ENCODE measurements at places on chromosomes 16 and 17.

DNA sequence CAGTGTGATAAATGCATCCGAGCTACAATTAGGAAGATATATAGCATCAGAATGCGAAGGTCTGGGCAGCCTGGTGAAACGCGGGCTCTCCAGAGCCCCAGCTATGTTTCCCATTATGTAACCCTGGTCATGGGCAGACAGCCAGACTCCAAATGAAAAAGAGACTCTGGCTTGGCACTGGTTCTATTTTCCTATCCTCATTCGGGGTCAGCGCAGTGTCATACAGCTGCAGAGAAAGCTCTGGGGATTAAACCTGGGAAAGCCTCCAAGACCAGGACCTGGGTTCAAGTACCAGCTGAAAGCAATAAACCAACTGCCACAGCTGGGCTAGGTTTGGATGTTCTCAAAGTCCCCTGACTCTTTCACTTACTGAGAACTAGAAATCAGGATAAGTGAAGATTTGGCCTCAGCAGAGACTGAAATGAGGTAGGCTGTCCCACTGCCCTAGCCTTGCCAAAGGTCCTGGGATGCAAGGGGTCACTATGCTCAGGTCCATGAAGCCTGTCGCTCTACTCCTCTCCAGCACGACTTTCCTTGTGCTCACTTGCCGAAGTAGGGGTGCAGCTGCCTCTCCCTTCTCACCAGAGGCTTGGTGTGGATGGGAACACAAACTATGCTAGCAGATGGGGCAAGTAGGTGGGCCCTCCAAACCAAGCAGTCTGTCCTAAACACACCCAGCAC lies 123.8 kb downstream of the SMG6 start:
- DNase-seq = no peak

DNA sequence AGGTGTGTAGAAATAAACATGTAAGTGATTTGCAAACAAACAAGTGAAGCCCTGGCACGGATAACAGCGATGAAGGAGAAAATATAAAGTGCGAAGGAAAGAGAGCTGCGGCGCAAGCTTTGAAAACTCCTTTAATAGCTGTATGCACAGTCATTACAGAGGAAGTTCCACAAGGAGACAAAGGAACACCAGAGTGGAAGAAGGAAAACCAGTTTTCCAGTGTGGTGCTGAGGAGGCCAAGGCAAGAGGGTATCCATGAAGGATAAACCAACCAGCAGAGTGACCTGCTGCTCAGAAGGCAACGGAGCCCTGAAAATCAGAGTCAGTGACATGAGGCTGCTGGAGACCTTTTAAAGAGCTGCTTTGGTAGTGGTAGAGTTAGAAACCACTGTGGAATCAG lies 24.4 kb downstream of the METTL16 start:
- no peak for DNase-seq

GRCh38 chr16:68237243-68238028 lies 1.5 kb upstream of the ESRP2 start:
- peak; percentile 99 for DNase-seq

- no peak for DNase-seq
Measured at GRCh38 chr17:39688945-39689344, 1.1 kb upstream of the PGAP3 start.

DNA sequence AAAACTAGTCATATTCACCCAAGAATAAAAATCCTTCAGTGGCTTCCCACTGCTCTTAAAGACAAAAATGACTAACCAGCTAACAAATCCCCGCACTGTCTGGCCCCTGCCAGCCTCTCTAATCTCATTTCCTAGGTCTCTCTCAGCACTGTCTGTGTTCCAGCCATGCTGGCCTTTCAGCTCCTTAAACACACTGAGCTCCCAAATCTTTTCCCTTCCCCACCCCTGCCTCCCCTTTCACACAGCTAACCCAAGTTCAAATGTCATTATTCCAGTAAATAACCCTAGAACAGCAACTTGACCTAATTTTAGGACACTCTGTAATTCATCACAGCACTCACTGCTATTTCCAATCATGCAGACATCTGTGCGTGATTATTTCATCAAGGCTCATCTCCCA lies 7.8 kb downstream of the SHCBP1 start:
- no peak for DNase-seq

DNA sequence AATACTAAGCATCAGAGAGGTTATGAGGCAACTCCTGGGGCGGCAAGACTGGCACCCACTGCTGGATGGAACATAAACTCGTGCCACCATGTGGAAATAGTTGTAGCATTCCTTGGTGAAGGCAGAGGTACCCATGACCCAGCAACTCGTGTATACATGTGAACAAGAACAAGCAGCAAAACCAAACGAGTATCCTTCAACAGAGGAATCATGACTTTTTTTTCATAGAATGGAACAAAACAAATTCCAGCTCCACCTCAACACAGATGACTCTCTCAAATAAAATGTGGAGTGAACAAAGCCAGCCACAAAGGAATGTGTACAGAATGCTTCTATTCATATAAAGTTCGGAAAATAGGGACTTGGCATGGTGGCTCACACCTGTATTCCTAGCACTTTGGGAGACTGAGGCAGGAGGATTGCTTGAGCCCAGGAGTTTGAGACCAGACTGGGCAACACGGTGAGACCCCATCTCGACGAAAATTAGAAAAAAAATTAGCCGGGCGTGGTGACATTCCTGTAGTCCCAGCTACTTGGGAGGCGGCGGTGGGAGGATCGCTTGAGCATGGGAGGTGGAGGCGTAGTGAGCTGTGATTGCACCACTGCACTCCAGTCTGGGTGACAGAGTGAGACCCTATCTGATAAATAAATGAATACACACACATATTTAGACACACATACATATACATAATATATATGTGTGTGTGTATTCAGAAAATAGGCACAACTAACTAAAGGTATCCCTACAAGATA lies 35.3 kb downstream of the B9D1 start:
- peak; percentile 54 for DNase-seq

GRCh38 chr16:86380030-86380429 lies 130.3 kb upstream of the FOXF1 start:
- no peak for DNase-seq

GRCh38 chr17:63086483-63087185 lies 120.6 kb downstream of the TANC2 start:
- no peak for DNase-seq

DNA sequence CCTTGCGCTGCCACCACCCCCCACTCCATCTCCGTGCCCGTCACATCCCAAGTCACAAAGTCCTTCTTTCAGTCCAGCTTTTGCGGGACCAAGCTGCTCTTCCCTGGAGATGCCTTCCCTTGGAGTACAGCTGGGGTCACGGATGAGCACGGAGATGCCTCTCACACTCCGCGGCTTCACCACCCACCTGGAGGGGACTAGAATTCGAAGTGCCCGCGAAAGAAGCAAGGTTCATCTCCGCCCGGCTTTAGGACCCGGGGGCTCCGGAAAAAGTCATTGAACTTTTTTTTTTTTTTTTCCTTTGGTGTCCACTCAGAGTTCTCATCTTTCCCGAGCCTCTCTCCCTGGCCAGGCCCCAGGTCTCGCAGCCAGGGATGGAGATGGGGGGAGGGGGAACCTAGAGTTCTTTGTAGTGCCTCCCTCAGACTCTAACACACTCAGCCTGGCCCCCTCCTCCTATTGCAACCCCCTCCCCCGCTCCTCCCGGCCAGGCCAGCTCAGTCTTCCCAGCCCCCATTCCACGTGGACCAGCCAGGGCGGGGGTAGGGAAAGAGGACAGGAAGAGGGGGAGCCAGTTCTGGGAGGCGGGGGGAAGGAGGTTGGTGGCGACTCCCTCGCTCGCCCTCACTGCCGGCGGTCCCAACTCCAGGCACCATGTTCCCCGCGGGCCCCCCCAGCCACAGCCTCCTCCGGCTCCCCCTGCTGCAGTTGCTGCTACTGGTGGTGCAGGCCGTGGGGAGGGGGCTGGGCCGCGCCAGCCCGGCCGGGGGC lies at the start of gene FKBP10:
TSS of gene FKBP10 (plus strand) at position 624 of the 771 bp plus-strand sequence. CDS start at position 655, 31 bp downstream.
- DNase-seq = peak; percentile 11

DNA sequence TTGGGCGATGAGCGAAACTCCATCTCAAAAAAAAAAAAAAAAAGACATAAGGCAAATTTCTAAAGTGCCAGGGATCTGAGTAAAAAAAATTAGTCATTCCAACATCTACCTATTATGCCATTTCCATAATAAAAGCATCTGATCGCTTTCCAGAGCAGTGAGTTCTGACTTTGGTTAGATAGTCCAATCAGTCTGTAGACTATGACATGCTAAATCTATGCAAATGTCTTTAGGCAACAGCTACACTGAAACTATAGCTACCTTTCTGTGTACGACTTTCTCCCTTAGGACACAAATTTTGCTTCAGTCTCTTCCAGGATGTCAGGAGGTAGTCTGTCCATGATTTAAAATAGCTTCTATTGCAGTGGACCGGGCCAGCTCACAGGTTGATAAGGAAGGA lies 58.9 kb upstream of the ARHGAP44 start:
- DNase-seq = no peak

GRCh38 chr16:5502467-5502869 lies 404.9 kb upstream of the EEF2KMT start:
- peak; percentile 7 for DNase-seq

DNA sequence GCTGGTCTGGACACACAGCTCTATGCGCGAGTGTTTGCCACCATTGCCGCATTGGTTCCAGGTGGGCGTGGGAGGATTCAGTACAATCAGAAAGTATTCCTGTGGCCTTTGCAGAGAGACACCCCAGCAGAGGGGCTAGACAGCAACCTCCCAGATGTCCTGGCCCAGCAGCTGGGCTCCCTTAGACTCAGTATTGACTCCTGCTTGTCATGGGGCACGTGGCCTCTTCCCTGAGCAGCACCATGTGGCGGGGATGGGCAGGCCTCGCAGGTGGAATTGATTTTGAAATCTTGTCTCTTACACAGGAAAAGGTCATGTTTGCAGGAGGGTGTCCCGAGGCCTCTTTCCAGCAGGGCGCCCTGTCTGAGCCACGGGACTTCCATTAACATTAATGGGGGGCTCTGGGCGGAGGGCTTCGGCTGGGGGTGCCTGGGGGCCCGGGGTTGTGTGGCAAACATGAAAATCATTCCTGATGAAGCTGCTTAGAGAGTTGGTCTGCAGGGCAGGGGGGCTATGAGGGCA lies 96.4 kb downstream of the C16orf78 start:
- DNase-seq = no peak

DNA sequence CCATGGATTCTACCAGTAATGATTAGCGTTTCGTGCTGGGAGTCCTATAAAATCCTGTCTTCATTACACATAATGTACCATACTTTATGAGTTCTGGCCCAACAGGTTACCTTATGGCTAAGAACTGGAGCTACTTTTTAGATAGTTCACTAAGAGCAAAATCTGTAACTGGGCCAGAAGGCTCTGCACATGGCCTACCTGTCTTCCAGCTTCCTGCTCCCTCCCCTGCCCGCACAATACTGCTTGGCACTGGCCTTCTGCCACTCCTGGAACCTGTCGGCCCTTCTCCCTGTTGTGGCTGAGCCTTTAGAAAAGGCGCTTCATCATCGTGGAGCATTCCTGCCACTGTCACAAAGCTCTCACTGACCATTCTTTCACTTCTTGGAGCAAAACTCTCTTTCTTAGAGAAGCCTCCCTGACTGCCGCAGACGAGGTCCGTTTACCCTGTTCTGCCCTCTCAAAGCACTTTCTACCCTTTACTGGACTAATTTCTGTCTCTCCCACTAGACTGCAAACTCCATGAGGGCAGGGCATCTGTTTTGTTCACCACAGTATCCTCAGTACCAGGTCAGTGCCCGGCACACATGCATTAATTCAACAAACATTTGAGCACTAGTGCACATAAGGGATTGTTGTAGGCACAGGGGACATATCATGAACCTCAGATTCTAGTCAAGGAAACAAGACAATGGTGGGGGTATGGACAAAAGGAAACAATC lies 116.5 kb downstream of the PARN start:
- no peak for DNase-seq

GRCh38 chr17:60361889-60362288 lies 30.0 kb downstream of the USP32 start:
- no peak for DNase-seq

GRCh38 chr17:21089933-21090901 lies 36.5 kb upstream of the DHRS7B start:
- DNase-seq = peak; percentile 5
